ENCODE measurements at places on chromosomes 16 and 17.

- no peaks in the 10 kb centered on the region for H3K36me3 ChIP-seq
- H3K4me1 ChIP-seq, result no peaks in the 10 kb centered on the region
- no peak overlapping the region for H3K27ac ChIP-seq
- H3K4me3 ChIP-seq, result no peak overlapping the region
- DNase-seq, result no peak
Measured at GRCh38 chr17:79412886-79413390, 197.9 kb downstream of the RBFOX3 start.

GRCh38 chr17:9071016-9071415, 49.7 kb downstream of the NTN1 start:
- no peak overlapping the region for H3K27ac ChIP-seq
- no peak for DNase-seq
- no peaks in the 10 kb centered on the region for H3K36me3 ChIP-seq
- peaks cover 48% of the 10 kb centered on the region for H3K27me3 ChIP-seq

GRCh38 chr16:9334103-9334502, 242.7 kb downstream of the HAPSTR1 start:
- H3K27me3 ChIP-seq, result peaks cover 9% of the 10 kb centered on the region
- no peak overlapping the region for H3K27ac ChIP-seq
- no peaks in the 10 kb centered on the region for H3K4me1 ChIP-seq

DNA sequence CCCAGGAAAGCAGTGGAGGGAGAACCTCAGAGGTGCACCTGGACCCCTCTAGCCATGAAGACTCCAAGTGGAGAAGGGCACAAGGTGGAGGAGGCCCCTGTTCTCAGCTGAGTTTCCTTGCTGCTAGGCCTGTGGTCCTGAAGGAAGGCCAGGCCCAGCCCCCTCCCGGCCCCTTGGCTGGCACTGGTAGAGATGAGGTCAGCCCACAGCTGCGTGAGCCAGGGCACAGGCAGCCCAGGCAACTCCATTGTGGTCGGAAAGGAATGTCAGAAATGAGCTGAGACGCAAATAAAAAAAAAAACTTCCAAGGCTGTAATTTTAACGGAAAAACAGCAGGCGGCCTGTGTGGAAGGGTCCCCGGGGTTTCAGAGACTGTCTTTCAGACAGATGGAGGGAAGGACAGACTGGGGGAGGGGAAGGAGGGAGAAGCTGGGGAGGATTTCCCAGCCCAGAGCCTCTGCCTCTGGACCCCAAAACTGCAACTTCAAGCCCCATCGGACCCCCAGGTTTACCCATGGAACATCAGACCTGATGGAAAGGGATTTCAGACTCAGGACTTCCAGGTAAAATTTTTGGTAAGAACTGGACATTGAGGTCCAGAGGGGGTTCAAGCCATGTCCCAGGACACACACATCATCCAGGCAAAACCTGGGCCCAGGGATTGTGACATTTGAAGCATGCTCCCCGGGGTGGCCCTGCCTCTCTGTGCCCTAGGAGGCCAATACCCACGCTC, 25.6 kb upstream of the MRPS23 start:
- peaks cover 65% of the 10 kb centered on the region for H3K27me3 ChIP-seq
- DNase-seq, result no peak
- H3K27ac ChIP-seq, result no peak overlapping the region
- no peaks in the 10 kb centered on the region for H3K4me1 ChIP-seq

GRCh38 chr17:29844339-29845048, 85.5 kb downstream of the SSH2 start:
- no peak overlapping the region for H3K4me3 ChIP-seq
- peaks cover 7% of the 10 kb centered on the region for H3K36me3 ChIP-seq
- no peak for DNase-seq
- H3K27ac ChIP-seq, result no peak overlapping the region
- no peaks in the 10 kb centered on the region for H3K27me3 ChIP-seq

- H3K4me1 ChIP-seq, result peaks cover 56% of the 10 kb centered on the region
- no peak for DNase-seq
- H3K27me3 ChIP-seq, result no peaks in the 10 kb centered on the region
- peak overlapping the region; percentile 87 for H3K27ac ChIP-seq
Measured at GRCh38 chr17:67364847-67365737, 1.3 kb downstream of the PSMD12 start.

- DNase-seq, result no peak
- H3K27me3 ChIP-seq, result no peaks in the 10 kb centered on the region
- peak overlapping the region; percentile 95 for H3K27ac ChIP-seq
- peak overlapping the region; percentile 77 for H3K4me3 ChIP-seq
- peaks cover 59% of the 10 kb centered on the region for H3K4me1 ChIP-seq
Measured at GRCh38 chr17:38897671-38898290, 27.6 kb upstream of the LASP1NB start.

DNA sequence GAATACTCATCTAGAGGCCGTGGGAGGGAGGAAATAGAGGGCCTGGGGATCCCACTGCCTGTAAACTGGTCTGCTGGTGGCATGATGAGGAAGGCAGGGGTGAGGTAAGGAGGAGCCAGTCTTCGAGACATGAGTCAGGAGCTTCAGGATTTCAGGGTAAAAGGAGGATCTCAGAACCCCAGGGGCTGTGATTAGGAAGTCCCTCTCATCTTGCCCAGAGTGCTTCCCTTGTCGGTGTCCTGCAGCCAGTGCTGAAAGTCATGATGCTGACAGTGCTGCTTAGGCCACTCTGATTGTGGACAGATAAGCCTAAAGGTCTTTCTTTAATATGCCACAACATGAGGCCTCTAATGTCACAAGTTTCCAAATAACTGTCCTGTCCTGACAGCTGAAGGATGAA, 29.6 kb downstream of the COG4 start:
- DNase-seq, result no peak
- H3K27ac ChIP-seq, result peak overlapping the region; percentile 72
- no peaks in the 10 kb centered on the region for H3K27me3 ChIP-seq
- H3K4me1 ChIP-seq, result peaks cover 5% of the 10 kb centered on the region
- H3K36me3 ChIP-seq, result peaks cover 51% of the 10 kb centered on the region
- H3K4me3 ChIP-seq, result no peak overlapping the region

DNA sequence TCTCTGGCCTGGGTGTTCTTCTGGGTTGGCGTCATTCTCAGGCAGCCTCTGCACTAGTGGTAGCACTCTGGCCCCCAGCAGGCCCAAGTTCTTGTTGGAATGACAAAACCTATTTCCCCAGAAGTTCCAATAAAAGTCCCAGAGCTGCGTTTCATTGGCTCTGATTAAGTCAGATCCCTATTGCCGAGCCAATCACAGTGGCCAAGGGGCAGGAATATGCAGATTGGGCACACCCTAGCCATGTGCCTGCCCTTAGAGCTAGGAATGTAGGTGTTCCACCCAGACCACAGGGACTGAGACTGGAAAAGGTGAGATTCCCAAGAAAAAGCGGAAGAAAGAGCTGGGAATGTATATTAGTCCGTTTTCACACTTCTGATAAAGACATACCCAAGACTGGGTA, 44.9 kb upstream of the POLR3E start:
- no peak overlapping the region for H3K27ac ChIP-seq
- peaks cover 15% of the 10 kb centered on the region for H3K36me3 ChIP-seq
- no peak overlapping the region for H3K4me3 ChIP-seq
- no peaks in the 10 kb centered on the region for H3K27me3 ChIP-seq
- DNase-seq, result no peak

DNA sequence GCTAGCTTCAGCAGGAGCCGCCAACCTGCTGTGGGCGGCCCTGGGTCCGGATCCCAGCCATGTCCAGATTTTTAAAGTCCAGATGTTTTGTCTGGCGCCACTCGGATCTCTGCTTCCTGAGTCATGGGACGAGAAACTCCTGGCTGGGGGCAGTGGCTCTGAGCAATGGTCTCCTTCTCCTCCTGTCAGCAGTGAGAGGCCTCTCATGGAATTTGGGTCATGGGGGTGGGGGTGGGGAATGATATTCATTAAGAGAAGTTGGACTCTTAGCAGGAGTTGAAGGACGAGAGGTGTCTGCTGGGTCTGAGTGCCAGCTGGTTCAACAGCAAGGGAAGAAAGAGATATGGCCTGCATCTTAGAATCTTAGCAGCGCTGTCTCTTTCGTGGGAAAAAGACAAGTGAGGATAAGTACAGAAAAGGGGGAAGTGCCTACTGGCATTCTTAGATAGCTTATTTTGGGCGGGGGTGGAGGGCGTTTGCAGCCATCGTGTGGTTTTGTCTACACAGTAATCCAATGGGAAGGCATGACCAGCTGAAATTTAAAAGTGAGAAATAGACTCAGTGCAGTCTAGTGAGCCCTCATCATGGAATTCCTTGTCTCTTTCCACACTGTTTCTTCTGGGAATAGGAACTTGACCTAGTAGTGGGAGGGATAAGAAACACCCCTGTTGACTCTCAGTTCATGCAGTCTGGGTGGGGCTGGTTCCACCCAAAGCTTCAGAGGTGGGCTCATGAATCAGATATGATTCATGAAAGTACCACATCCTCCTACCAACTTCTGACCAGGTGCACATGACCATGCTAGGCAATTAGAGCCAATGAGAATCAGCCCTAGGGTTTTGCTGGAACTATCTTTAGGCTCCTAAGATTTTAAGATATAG, 80.5 kb downstream of the MYH13 start:
- no peaks in the 10 kb centered on the region for H3K4me1 ChIP-seq
- H3K4me3 ChIP-seq, result no peak overlapping the region
- DNase-seq, result no peak
- peaks cover 56% of the 10 kb centered on the region for H3K27me3 ChIP-seq
- no peaks in the 10 kb centered on the region for H3K36me3 ChIP-seq

DNA sequence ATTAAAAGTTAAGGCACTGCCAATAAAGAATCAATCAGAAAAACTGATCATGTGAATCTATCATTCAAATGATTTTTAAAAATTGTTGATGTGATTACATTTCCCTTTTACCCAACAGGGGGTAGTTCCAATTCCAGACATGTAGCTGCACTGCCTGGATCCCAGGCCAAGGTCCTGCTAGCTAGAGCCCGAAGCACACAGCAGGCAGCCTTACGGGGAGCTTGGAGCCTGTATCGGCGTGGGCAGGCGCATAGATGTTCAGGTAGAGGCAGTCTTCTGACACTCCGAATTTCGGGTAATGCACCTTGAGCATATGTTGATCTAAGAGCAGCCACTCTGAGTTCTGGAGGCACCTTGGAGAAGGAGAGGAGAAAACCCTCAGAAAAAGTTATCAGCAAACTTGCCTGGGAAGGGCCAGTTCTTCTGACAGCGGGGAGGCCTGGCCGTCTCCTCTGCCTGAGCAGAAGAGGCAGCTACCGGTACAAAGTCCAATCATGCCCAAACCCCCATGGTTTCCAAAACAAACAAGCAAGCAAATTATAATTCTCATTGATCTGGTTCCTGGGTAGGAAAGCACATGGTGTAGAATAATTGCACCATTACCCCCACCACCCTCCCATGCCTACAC, 3.6 kb downstream of the CES5A start:
- no peaks in the 10 kb centered on the region for H3K4me1 ChIP-seq
- peaks cover 48% of the 10 kb centered on the region for H3K27me3 ChIP-seq
- no peaks in the 10 kb centered on the region for H3K36me3 ChIP-seq

DNA sequence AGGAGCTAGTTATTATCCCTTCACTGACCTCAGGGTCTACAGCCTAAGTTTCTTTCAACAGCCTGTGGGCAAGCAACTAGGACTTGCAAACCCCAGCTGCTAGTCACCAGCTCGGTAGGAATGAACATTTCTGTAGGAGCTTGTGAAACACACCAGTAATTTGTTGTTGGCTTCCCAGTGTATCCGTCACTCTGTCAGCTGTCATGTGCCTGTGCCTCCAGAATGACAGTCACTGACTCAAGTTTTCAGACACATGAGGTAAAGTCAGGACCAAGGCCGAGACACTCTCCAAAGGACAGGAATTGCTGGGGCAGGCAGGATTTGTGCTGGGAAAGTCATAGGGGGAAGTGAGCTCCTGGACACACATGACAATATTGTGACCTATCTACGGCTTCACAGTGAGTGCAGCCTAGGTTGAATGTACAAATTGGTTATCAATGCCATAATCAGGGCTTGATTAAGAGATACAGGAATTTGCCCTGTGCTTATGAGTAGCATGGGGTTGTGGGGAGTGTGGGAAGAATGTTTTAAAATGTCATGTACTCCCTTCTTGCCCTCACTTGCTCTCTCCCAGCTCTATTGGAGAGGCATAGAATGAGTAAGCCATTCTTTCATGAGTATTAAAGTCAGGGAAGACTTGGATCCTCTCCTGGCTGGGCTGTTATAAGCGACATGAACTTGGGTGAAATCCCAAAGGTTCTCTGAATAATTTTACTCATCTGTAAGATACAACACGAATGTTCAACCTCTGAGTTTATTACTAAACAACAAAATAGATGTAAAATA, 391.4 kb downstream of the UTP18 start:
- H3K36me3 ChIP-seq, result no peaks in the 10 kb centered on the region
- no peaks in the 10 kb centered on the region for H3K4me1 ChIP-seq
- H3K27ac ChIP-seq, result no peak overlapping the region
- no peak overlapping the region for H3K4me3 ChIP-seq
- peaks cover 49% of the 10 kb centered on the region for H3K27me3 ChIP-seq

GRCh38 chr16:1597154-1597553, 14.7 kb downstream of the IFT140 start:
- no peak overlapping the region for H3K27ac ChIP-seq
- no peaks in the 10 kb centered on the region for H3K4me1 ChIP-seq
- H3K4me3 ChIP-seq, result no peak overlapping the region
- no peaks in the 10 kb centered on the region for H3K36me3 ChIP-seq
- H3K27me3 ChIP-seq, result no peaks in the 10 kb centered on the region

GRCh38 chr16:78285437-78285922, 186.0 kb downstream of the WWOX start:
- H3K36me3 ChIP-seq, result no peaks in the 10 kb centered on the region
- H3K4me3 ChIP-seq, result no peak overlapping the region
- H3K27me3 ChIP-seq, result no peaks in the 10 kb centered on the region
- no peak for DNase-seq
- no peak overlapping the region for H3K27ac ChIP-seq

DNA sequence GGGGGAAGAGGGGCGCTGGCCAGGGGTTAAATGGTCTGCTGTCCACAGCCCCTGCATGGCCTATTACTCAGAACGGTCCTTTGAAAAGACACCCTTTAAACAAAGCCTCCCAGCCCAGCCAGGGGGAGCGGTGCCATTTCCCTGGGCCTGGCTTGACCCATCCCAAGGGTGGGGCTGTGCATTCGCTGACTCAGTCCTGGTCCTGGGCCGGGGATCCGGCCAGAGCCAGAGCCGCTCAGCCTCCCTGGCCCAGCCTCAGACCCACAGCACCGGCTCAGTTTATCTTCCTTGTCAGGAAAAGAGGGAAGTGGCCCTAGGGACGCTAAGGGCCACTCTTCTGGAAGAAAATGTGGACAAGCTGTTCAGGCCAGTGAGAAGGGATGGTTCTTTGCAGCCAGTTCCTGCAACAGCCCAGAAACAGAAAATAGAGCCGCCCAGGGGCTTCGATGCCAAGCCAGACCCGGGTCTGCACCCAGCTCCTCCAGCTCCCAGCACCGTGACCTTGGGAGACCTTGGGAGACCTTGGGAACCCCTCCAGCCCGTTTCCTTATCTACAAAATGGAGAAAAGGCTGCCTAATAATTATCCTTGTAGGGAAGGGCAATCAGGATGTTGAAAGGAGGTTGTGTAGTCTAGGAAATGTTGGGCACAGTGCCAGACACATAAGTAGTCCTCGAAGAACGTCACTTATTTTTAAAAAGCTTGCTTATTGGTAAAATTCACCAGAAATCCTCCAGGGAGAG, 82.5 kb downstream of the ZDHHC7 start:
- H3K27me3 ChIP-seq, result peaks cover 10% of the 10 kb centered on the region
- peaks cover 2% of the 10 kb centered on the region for H3K36me3 ChIP-seq
- peaks cover 5% of the 10 kb centered on the region for H3K4me1 ChIP-seq
- peak overlapping the region; percentile 49 for H3K27ac ChIP-seq
- no peak overlapping the region for H3K4me3 ChIP-seq

Data from central memory CD8-positive, alpha-beta T cell (primary cell).